Stimulated activated CD8-positive, alpha-beta memory T cell treated with anti-CD3 and anti-CD28 coated beads, Interleukin-4, amount 100 ng/mL, for 4 hours (primary cell): ENCODE measurements at places on chromosomes 11 and 22.

- DNase-seq = no peak
Measured at GRCh38 chr11:47848700-47849155, 578 bp upstream of the NUP160 start.

DNA sequence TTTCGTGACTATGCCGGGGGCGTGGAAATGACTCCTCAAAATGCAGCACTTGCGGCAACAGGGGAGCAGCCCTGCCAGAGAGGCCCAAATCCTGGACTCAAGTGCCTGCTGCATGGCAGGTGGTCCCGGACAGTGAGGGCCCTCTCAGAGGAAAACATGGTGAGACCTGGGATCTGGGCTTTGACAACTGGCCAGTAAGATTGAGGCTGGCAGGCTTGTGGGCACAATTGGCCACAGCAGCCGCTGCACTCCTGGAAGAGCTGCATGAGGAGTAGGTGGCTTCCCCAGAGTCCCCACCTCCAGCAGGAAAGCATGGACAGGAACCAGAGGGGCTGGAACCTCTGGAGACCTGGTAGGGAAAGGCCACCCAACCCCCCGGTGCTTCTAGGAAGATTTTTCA, 13.4 kb downstream of the LINC01488 start:
- no peak for DNase-seq

DNA sequence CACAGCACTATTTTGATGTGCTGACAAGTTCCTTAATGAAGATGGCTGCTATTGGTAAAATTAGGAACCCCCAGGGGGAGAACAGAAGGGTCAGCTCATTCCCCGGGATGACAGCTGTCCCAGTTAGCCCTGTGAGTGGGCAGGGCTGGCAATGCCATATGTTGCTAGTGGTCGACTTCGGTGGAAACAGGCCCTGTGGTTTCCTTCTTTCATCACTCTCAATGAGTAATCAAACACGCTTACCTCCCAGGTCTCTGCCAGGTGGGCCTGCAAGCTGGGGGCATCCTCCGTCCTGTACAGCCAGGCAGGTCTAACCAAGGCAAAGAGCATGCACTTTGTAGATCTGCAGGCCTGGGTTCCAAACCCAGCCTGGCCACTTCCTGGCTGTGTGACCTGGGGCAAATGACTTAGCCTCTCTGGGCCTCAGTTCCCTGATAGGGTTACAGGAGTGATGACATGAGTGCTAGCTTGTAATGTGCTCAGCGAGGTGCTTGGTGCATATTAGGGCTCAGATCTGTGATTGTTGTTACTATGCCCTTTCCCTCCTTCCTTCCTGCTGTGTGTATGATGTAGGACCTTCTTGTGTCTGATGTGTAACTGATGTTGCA, 85.2 kb downstream of the TSPAN18 start:
- no peak for DNase-seq

GRCh38 chr11:69463181-69463994, 18.1 kb upstream of the LINC01488 start:
- DNase-seq = no peak

DNA sequence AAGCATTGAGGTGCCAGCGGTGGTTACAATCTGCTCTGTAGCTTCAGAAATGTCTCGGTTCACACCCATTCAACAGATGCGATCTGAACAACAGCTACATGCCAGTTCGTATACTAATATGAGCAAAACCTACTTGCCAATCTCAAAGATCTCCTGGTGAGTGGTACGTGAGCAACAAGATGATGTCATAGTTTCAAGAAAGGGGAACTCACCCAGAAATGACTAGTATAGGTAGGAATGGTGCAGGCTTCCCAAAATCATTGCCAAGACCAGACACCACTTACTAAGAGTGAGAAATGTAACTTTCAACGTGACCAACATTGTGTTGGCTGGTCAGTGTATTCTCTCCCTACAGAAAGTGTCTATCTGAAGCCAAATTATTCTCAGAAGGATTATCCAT, 31.1 kb downstream of the OR6Q1 start:
- DNase-seq = no peak
